ENCODE measurements at places on chromosomes 12 and 14.

DNA sequence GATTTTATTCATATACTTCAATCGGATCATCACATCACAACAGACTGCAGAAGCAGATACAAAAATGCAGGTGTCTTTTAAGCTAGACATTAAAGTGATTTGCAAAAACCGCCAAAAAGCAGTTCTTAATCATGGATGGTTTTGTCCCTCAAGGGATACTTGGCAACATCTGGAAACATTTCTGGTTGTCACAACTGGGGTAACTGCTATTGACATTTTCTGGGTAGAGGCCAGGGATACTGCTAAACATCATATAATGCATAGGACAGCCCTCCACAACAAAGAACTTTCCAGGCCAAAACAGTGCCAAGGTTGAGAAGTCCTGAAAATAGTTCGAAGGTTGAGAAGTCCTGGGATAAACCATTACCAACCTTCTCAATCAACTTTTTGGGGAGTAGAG lies 101.8 kb upstream of the BBS10 start:
- DNase-seq: no peak

DNA sequence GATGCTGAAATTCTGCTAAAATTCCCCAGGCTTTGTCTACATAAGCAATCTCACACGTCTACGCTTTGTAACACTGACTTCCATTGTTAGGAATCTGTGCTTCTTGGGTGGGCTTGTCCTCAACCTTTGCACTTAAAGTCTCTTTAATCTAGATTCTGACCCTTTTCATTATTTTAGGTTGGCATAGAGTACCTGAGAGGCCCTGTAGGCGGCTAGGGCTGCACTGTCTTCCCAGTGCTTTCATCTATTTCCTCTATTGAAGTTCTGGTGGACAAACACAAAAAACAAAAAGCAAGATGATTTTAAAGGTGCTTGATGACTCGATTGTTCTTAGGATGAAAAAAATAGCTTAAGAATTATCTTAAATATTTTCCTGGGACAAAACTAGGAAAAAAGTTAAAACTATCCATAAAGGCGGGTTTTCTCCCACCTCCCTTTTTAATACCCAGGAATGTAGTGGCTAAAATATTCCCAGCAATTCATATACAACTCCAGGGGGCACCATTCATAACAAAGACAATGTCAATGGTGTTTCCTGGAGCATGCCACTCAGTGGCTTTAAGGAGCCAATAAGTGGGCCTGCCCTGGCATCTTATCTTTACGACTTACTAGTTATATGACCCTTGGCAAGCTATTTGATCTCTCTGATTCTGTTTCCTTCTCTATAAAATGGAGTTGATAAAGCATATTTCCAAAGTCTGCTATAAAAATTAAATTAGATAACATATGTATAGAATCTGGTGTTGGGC lies 197.5 kb downstream of the STXBP6 start:
- no peak for DNase-seq

GRCh38 chr12:104622928-104623327 lies 166.2 kb downstream of the CHST11 start:
- no peak for DNase-seq

DNA sequence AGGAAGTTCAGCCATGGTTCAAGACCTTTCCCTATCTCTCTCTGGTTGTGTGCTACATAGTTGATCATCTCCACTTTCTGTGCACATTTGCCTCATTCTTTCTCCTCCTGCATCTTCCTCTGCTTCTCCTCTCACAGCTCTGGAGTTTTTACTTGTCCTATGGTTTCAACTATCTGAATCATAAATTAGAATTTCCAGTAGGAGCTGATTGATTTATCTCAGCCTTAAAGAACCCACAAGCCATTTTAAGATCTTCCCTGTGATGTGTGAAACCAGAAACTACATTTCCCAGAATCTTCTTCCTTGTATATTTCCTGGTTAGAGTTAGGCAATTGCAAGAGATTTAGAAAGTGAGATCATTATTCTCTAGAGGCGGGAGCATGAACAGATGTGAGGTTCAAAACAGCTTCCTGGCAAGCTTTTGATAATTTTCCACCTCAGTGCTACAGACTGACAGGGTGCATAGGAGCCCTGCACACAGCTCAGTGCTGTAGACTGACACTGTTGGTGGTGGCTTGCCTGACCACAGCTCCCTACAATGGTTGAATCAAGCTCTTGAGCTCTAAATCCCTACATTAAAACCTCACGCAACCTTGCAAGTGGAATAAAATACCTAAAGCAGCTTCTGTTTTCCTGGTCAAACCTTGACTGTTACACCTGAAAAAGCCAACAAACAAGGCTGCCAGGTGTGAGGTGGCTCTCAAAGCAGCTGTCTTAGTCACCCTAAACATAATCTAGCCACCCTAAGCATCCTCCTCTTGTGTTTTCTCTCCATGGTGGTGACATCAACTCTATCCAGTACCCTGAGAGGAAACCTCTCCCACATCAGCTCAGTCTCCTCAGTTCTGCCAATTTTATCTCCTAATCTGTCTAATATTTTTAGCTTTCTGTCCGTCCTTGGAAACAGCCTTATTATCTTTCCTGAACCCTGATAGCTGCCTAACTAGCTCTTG lies 21.5 kb upstream of the IFNG start:
- DNase-seq: no peak

DNA sequence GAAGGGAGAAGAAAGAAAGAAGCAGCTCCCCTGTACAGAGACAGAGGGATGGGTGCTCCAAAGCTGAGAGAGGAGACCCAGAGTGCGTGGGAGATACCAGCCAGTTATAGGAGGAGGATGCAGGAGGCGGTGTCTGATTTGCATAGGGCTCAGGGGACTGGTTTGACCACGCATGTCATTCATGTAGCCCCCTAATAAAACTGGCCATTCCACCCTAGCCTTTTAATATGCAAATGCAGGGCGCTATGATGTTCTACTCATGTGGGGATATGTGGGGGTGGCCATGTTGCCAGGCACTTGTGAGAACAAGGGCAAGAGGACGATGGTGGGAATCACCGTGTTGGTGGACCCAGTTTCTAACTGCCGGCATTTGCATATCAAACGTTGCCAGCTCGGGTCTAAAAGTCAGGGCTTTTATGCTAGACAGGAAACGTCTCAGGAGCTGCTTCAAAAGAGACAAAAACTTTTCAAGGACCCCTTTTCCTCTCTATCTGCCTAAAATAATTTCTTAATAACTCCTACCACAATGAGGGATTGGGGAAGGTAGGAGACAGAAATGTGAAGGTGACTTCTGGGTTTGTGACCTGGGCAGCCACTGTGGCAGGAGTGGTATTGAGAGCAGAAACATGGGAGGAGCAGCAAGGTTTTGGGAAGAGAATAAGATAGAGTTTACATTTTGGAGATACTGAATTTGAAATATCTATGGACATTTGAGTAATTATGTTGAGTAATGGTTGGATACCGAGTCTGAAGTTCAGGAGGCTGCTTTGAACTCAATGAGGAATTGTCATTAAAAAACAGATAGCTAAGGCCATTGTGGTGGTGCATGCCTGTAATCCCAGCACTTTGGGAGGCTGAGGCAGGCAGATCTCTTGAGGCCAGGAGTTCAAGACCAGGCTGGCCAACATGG lies 2.2 kb upstream of the ATXN3 start:
- no peak for DNase-seq

- DNase-seq: no peak
These were observed at the start of gene RFLNA for GRCh38 chr12:124294780-124295341. Gene RFLNA (plus strand): TSS chr12:124295093. CDS start chr12:124295430, 337 bp downstream.

Data from NCI-H1417 treated with DMSO at 0.1 percent for 48 hours (cell line).